SK-N-MC (cell line): ENCODE measurements at places on chromosomes 5 and 9.
A peak's percentile ranks its signal among the peaks of the same experiment; 100 is the strongest.

DNA sequence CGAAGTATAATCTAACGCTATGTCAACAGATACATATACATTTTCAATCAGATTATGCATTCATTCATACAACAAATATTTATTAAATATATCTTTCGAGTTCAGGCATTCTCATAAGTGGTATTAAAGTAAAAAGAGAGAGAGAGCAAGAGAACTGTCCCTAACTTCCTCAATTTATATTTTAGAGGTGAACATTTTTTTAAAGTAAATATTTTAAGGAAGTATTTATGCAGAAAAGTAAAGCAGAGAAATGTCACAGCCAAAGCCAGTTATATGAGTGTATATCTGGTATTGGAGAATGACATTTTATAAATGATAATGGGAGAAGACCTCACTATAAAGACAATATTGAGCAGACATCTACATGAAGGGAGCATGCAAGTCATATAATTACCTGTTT lies 667.3 kb upstream of the CDH9 start:
- DNase-seq = no peak

DNA sequence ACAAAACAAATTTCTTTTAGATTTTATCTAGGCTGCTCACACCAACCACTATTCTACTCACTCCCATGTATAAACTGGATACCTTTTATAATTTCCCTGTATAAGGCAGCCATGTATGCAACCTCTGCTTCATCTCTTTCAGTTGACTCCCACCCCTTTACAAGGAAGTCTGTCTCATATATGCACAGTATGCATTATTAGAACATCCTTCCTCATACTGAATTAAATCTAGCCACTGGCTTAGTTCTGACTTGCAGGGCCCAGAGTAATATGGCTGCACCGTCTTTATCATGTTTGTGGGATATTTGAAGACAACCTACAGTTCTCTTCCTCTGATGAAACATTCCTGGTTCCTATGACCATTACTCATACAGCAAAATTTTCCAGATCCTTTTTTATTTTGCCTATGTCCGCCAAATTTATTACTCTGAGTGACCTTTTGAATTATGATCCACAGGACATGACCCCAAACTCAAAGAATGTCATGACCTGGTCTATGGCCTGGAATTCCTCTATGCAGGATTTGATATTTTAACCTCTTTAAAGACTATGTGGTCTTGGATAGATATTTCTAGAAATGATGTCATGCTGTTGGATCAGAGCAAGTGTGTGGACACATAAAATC lies 76.6 kb upstream of the ITGA1 start:
- DNase-seq = no peak

DNA sequence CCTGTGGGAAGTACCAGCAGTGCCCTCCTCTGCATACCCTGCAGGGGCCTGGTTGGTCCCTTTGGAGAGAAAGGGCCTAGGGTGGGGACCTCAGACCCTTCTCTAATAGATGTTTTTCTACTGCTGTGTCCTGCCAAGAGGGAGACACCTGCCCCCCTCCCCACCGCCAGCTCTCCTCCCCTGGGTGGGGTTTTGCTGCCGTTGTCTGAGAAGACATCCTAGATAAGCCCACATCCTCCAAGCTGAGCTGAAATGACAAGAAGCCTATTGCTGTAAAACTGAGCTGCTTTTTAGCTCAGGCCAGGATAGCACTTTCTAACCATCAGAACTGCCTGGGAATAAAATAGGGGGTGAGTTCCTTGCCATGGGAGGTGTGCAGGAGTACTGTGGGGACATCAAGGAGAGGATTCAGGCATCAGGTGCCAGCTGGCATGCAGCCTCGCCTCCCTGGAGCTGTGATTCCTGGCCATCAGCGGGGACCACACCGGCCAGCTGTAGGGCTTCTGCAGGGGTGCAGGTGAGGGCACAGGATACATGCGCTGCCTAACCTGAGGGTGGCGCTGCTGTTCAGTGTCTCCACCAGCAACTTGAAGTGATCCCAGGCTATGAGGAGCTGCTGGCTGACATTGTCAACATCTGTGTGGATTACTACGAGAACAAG lies 37.9 kb downstream of the CYFIP2 start:
- DNase-seq = no peak

DNA sequence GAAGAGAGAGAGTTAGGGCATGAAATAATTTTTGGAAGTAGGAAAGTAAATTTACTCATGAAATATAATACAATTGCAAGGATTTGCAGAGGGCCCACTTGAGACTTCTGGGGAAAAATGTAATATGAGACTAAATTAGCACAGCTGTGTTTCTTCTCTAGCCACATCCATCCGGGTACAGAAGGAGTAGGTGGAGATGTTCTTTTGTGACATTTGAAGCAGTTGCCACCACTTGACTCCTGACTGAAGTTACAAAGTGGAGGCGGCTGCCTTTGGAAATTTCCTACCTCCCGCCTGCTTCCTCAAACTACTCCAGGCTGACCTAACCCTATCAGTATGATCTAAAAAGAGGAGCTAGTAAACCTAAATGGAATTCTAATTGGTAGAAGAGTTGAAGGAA lies 58.1 kb upstream of the SHISAL2B start:
- no peak for DNase-seq

- DNase-seq = no peak
Measured at GRCh38 chr5:138339464-138339863, 1.4 kb downstream of the FAM53C start.

- no peak for DNase-seq
Measured at GRCh38 chr5:14574891-14575508, 6.6 kb upstream of the OTULINL start.

DNA sequence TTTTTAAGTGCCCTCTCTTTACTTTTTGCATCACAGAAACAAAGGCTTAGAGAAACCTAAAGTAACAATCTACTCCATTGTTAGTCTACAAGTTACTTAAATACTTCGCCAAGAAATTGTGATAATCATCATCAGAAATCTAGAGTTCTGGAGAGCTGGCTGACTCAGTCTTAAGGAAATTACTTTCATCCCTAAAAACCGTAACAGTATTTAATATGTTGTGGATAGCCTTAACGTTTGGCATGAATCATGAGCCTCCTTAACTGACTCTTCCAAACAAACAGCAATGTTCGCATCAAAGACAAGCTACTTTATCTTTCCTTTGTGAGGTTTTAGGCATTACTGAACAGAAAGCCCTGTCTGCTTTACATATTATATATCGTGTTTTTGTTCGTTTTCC lies 128.7 kb downstream of the NIPBL start:
- no peak for DNase-seq

DNA sequence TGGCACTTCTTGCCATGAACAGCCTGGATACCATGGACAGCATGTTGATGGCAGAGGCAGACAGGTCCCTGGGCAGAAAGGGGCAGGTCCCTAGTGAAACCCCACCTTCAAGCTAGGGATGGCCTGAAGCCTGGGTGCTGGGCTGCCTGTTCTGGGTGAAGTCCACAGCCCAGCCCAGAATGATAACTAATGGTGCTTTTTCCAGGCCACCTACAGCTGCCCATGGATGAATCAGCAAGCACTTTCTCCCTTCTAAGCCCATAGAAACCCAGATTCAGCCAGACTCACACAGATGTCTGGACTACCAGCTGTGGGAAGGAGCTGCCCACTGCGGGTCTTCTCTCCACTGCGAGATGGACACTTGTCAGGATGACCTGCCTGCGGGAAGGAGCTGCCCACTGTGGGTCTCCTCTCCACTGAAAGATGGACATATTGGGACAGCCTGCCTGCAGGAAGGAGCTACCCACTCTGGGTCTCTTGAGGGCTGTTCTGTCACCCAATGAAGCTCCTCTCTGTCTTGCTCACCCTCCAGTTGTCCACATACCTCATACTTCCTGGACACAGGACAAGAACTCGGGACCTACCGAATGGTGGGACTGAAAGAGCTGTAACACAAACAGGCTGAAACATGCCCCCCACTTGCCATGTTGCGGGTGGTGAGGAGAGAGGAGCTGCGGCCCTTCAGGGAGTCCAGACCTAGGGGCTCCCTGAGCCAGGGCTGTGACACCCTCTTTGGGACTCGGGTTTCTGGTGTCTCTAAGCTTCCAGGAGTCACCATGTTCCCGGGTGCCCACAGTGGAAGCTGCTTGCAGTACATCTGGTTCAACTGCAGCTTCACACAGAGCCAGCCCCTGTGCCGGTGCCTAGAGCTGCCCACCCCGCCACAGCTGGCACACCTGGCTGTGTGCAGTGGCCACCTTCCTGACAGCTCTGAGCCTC lies 60.7 kb upstream of the SYNPO start:
- DNase-seq = no peak

- DNase-seq = no peak
Measured at GRCh38 chr5:125501396-125501795, 755.0 kb upstream of the ZNF608 start.

GRCh38 chr9:127452691-127453090 lies 1.4 kb downstream of the LRSAM1 start:
- no peak for DNase-seq

DNA sequence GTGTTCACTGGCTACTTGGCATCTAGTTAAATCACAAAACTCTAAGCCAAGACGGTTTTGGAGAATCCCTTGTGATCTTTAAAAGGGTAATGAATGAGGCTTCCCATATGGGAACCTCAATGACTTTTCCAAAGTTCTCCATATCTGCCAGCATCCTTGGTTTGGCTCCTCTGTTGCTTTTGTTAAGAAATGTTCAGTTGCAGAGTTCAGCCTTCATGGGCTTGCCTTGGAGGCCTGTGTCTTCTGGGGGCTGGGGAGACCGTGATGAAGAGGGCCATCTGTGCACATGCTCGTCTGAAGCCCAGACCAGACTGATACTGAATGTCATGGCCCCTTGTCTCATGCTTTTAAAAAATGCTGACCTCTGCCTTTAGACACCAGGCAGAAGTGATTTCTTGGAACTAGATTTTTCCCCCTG lies 84.3 kb downstream of the RAI14 start:
- no peak for DNase-seq

- no peak for DNase-seq
Measured at GRCh38 chr5:36777105-36777757, 99.3 kb upstream of the NIPBL start.

- no peak for DNase-seq
Measured at GRCh38 chr5:142017832-142018427, 5.1 kb upstream of the GNPDA1 start.

GRCh38 chr9:112921549-112921948 lies 30.9 kb upstream of the SLC46A2 start:
- peak; percentile 6 for DNase-seq

- DNase-seq = no peak
Measured at GRCh38 chr9:130805510-130806326, 29.3 kb upstream of the ABL1 start.

DNA sequence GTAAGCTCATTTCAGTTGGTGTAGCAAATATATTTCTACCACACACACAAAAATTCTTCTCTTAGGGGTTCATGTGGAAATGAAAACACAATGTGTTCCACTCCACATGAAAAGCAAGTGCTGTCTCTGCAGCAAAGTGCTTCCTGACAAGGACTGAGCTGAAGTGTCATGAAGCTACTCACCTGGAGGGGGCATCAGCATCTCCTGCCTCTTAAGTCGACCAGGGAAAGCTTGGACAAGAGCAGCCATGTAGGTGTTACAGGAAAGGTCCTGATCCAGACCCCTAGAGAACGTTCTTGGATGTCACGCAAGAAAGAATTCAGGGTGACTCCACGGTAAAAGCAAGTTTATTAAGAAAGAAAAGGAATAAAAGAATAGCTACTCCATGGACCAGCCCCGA lies 62.8 kb downstream of the SV2C start:
- no peak for DNase-seq

DNA sequence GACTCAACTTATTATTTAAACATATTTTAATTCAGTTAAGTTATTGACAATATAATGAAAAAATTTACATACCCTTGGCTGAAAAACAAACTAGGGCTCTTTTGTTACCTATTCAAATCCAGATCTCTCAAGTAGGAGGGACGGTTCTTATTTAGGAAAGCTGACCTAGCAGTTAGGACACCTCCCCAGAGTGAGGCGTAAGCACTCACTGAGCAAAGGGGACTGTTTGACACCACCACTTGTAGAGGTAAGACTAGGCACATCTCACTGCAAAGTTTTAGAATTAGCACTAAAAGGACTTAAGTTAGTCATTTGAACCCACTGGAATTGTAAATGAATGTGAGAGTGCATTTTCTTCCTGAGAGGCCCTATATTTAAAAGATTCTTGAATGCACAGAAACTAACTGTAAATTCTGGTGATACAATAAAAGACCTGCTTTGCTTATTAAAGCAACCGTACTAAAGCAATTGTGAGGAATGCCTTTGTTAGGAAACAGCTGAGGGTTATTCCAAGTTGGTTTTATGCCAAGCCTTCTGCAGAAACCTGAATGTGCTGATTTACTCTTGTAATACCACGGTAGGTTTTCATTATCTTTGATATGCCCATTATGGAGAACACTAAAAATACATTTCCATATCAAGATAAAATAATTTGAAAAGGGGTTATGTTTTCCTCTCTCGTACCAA lies 16.2 kb downstream of the HACD4 start:
- no peak for DNase-seq

DNA sequence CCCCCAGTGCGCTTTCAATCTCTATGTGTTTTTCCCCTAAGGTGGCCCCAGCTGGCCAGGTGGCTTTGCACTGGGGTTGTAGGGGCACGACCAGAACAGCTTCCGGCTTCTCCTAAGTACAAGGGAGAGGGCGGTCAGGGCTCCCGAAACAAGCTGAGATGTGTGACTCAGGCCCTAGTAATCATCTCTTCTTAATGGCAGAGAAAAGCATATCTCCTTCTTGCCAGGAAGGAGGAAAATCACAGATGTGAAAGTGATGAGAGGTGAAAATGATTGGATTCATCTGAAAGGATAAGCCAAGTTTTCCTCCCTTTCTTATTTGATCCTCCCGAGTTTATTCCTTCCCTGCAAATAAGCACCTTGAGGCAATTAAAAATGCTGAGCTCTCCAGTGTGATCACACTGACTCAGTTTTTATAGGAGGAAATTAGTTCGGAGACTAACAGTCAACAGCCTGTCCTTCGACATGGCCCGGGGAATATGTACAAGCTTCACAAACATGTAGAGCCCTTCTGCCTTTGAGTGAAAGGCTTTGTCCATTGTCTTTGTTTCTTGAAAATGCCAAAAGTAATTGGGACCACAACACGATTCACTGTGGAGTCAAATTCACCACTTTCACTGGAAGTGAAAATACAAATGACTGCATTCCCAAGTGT lies 514.8 kb downstream of the PSAT1 start:
- no peak for DNase-seq

GRCh38 chr5:128927644-128928043 lies 37.6 kb upstream of the SLC27A6 start:
- DNase-seq = no peak

DNA sequence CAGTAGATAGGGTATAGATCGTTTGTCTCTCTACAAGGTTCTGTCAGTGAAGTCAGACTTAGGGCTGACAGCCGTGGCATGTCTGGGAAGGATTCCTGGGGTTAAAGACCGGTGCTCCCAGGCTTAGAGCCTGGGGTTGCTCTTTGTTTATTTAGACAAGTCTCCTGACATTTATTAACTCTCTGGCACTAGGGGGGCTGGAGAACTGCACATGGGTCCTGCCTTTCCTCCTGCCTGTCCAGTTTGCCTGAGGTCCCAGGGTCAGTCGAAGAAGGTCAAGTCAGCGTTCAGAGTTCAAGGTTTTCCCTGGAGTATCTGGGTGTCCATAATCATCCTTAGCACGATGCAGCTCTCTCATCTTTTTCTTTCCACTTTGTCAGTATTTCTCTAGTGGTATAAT lies 5.6 kb downstream of the EGFLAM start:
- no peak for DNase-seq

GRCh38 chr9:138042640-138043039 lies 165.1 kb downstream of the CACNA1B start:
- DNase-seq = no peak
